Stimulated activated CD8-positive, alpha-beta memory T cell treated with anti-CD3 and anti-CD28 coated beads, Interleukin-12 subunit alpha, Interleukin-12 subunit beta, amount 100 ng/mL, for 1 hour (primary cell): ENCODE measurements at places on chromosomes 6 and 20.

DNA sequence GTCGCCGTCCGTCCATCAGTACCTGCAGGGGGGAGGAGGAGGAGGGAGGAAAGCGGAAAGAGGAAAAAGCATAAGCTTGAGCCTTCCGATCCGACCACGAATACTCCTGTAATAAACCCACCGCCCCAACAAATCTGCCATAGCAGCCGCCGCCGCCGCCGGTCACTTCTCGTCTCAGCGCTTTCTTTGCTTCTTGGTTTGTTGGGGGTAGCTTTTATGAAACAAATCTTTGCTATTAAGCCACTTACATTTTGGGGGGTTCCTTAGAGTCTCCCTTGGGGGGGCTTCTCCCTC is 277 bp downstream of the ADGRB3 start:
- DNase-seq: no peak

GRCh38 chr6:44227148-44227793 is 3.9 kb downstream of the SLC29A1 start:
- DNase-seq: no peak

- DNase-seq: no peak
Observed at GRCh38 chr6:63014290-63014689, 197.0 kb upstream of the FKBP1C start.

GRCh38 chr20:34979366-34980153 is 23.9 kb downstream of the MYH7B start:
- no peak for DNase-seq

- no peak for DNase-seq
Observed at GRCh38 chr6:72081871-72082270, 195.5 kb downstream of the RIMS1 start.

- no peak for DNase-seq
Observed at GRCh38 chr6:144729502-144729901, 444.4 kb downstream of the UTRN start.

- no peak for DNase-seq
Observed at GRCh38 chr6:4891141-4891540, 112.7 kb downstream of the RPP40 start.

- DNase-seq: no peak
Observed at GRCh38 chr6:138545621-138545980, 46.3 kb upstream of the NHSL1 start.

- no peak for DNase-seq
Observed at GRCh38 chr20:50320005-50320900, 129.6 kb downstream of the CEBPB start.
